ENCODE measurements at places on chromosomes 16 and 17. TPM values are rescaled to one million over a fixed set of nuclear protein-coding genes. Genes with fewer than 3 reads are reported as not detected.

GRCh38 chr17:46027048-46027975 is 28.3 kb downstream of the STH start:
- no peak for DNase-seq

- no peak for DNase-seq
Measured at GRCh38 chr17:57622683-57623433, 122.2 kb downstream of the CCDC182 start.

Gene ORC6
- total RNA-seq, result 5.7 TPM

- peak; percentile 76 for DNase-seq
Measured at GRCh38 chr17:34980681-34981537, 597 bp downstream of the LIG3 start.

Gene RAB11FIP4
- 86.4 TPM for total RNA-seq

All from CD8-positive, alpha-beta T cell (primary cell).